CD8-positive, alpha-beta memory T cell (primary cell): ENCODE measurements at places on chromosomes 3 and 15.

- DNase-seq = no peak
- H3K36me3 ChIP-seq = no peaks in the 10 kb centered on the region
- peaks cover 78% of the 10 kb centered on the region for H3K4me1 ChIP-seq
- peak overlapping the region; percentile 44 for H3K4me3 ChIP-seq
- no peaks in the 10 kb centered on the region for H3K27me3 ChIP-seq
Measured at GRCh38 chr3:56917361-56918110, 115.8 kb upstream of the ARHGEF3 start.

DNA sequence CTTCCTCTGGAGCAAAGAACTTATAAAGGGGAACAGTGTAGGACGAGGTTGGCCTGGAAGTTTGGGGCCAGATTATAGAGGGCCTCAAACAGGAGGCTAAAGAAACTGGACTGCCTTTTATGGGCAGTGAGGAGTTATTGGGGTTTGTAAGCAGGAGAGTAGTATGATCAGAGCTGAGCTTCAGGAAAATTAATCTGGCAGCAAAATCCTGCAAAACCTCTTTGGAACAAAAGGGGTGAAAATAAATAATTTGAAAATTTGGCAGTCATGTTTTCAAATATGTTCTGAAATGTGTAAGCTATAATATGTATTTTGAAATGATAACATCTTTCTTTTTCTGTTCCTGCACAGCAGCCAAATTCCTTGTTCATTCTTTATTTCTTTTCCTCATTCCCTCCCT lies 164.9 kb downstream of the THSD4 start:
- no peaks in the 10 kb centered on the region for H3K4me1 ChIP-seq
- no peaks in the 10 kb centered on the region for H3K36me3 ChIP-seq
- H3K4me3 ChIP-seq = no peak overlapping the region
- DNase-seq = no peak
- H3K27me3 ChIP-seq = no peaks in the 10 kb centered on the region
- H3K27ac ChIP-seq = no peak overlapping the region

DNA sequence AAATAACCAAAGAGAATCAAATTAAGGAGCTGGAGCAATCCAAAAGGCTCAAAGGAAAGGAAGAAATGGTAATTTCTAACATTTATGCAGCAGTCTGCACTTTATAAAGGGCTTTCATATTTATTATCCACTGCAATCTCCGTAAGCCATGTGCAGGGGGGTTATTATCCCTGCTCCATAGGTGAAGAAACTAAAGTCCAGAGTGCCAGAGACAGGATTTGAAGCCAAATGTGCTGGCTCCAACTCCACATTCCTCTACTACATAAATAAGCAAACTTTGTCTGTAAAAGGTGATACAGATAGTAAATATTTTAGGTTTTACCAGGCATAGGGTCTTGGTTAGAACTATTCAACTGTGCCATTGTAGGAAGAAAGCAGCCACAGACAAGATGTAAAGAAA lies 221.4 kb downstream of the MINAR1 start:
- no peaks in the 10 kb centered on the region for H3K4me1 ChIP-seq
- no peaks in the 10 kb centered on the region for H3K27me3 ChIP-seq
- H3K36me3 ChIP-seq = no peaks in the 10 kb centered on the region
- DNase-seq = no peak
- H3K4me3 ChIP-seq = no peak overlapping the region

GRCh38 chr3:140091143-140091542 lies 156.2 kb downstream of the CLSTN2 start:
- no peak overlapping the region for H3K4me3 ChIP-seq
- no peak for DNase-seq
- H3K36me3 ChIP-seq = no peaks in the 10 kb centered on the region
- no peak overlapping the region for H3K27ac ChIP-seq
- no peaks in the 10 kb centered on the region for H3K27me3 ChIP-seq
- no peaks in the 10 kb centered on the region for H3K4me1 ChIP-seq

GRCh38 chr3:105553851-105554250 lies 187.1 kb downstream of the ALCAM start:
- H3K4me3 ChIP-seq = no peak overlapping the region
- no peak for DNase-seq
- no peaks in the 10 kb centered on the region for H3K4me1 ChIP-seq
- no peaks in the 10 kb centered on the region for H3K36me3 ChIP-seq
- H3K27ac ChIP-seq = no peak overlapping the region

DNA sequence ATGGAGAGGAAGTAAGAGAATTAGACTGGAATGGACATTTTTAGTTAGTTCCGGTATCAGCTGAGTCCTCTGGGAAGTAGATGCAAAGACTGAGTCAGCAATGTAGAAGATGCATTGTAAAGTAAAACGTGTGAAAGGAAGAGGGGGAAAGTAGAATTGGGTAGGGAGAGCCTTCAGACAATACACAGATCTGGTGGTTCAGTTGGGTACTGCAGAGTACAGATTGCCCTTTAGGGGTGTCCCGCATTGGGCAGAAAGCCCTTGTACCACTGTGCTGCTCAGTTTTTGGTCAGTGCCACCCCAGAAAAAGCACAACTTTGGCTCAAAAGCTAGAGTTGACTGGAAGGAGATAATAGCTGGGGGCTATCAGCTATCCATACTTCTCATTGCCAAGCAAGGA lies 247.4 kb downstream of the KBTBD8 start:
- H3K4me1 ChIP-seq = no peaks in the 10 kb centered on the region
- H3K36me3 ChIP-seq = no peaks in the 10 kb centered on the region
- H3K27me3 ChIP-seq = no peaks in the 10 kb centered on the region

- no peak for DNase-seq
- no peaks in the 10 kb centered on the region for H3K36me3 ChIP-seq
- peaks cover 62% of the 10 kb centered on the region for H3K4me1 ChIP-seq
- peak overlapping the region; percentile 63 for H3K27ac ChIP-seq
Measured at GRCh38 chr15:90099868-90100831, 2.1 kb downstream of the IDH2 start.

GRCh38 chr3:48070030-48070429 lies 53.8 kb upstream of the MAP4 start:
- H3K27me3 ChIP-seq = no peaks in the 10 kb centered on the region
- no peaks in the 10 kb centered on the region for H3K36me3 ChIP-seq
- H3K27ac ChIP-seq = no peak overlapping the region
- no peak for DNase-seq
- no peak overlapping the region for H3K4me3 ChIP-seq
- no peaks in the 10 kb centered on the region for H3K4me1 ChIP-seq

GRCh38 chr3:39295184-39295775 lies 15.4 kb upstream of the CX3CR1 start:
- no peaks in the 10 kb centered on the region for H3K27me3 ChIP-seq
- peaks cover 9% of the 10 kb centered on the region for H3K4me1 ChIP-seq
- no peak overlapping the region for H3K4me3 ChIP-seq
- H3K36me3 ChIP-seq = no peaks in the 10 kb centered on the region
- DNase-seq = no peak

DNA sequence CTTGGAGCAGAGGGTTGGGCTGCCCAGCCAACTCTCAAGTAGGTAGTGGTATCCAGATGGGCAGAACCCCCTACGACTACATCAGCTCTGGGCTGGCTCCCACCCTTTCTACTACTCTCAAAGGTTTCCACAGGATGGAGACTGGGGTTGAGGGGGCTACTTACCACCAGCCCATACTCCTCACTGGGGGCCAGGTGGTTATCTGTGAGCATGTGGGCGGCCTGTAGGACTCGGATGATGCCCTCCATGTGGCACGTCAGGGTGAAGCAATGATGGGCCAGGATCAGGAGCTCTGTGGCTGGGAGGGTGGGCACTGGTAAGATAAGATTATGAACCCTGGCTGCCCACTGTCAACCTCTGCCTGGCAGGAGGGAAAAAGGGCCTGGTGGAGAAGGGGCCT lies 33.4 kb downstream of the EIF3J start:
- DNase-seq = no peak
- H3K4me3 ChIP-seq = no peak overlapping the region
- peaks cover 38% of the 10 kb centered on the region for H3K36me3 ChIP-seq
- H3K4me1 ChIP-seq = no peaks in the 10 kb centered on the region
- H3K27me3 ChIP-seq = no peaks in the 10 kb centered on the region
- H3K27ac ChIP-seq = no peak overlapping the region

DNA sequence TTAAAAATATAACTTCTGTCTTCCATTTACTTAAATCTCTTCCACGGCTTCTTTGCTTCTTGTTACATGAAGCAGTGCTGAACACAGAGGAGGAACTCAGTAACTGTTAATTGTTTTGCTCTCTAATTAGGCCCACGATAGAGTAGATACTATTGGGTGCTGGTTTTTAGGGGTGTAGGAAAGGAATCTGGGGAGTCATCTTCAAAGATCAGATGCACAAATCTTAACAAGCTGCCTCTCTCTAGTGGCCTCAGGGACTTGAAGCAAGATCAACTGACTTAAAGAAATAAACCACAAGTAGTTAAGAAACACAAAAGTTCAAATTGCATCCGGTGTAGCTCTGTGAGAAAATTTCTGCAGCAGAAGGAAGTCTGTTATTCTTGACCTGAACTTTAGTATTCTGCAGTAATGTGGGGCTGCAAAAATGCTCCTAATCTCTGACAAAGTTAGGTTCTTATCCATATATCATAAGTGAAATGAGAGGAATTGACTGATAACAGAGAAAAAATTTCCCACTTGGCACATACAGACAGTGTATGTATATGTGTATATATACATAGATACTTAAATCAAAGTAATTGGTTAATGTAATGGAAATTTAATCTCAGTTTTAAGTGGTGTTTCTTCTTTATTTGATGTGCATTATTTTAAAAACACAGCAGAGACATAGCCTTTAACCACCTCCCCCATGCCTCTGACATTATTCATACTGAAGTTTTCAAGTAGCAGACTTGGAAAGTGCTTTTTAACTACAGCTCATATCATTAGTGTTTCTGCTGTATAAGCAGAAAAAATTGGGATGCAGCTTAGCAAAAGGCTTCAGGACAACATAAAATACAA lies 51.8 kb downstream of the CHST2 start:
- DNase-seq = peak; percentile 14
- H3K27me3 ChIP-seq = no peaks in the 10 kb centered on the region
- H3K36me3 ChIP-seq = no peaks in the 10 kb centered on the region
- H3K27ac ChIP-seq = no peak overlapping the region
- peaks cover 68% of the 10 kb centered on the region for H3K4me1 ChIP-seq

DNA sequence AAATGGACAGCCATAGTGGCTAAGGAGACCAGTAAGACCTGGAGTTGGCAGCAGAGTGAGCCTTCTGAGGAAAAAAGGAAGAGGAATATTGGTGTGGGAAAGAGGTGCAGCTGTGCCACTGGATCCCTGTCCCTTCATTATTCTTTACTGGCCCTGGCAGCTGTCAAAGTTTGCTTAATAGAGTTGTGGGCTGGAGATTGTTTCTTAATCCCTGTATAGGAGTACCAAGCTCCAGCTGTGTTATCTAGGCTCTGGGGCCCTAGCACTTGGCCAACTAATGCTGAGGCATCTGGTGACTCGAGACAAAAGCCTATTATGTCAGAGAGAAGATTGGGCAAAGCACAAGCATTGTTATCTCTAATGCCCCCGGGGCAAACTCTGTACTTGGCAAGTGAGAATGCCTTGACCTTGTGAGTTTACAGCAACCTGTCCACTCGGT lies 61.4 kb downstream of the ZNF609 start:
- H3K36me3 ChIP-seq = no peaks in the 10 kb centered on the region
- no peak overlapping the region for H3K27ac ChIP-seq
- H3K4me1 ChIP-seq = peaks cover 22% of the 10 kb centered on the region
- no peak overlapping the region for H3K4me3 ChIP-seq

DNA sequence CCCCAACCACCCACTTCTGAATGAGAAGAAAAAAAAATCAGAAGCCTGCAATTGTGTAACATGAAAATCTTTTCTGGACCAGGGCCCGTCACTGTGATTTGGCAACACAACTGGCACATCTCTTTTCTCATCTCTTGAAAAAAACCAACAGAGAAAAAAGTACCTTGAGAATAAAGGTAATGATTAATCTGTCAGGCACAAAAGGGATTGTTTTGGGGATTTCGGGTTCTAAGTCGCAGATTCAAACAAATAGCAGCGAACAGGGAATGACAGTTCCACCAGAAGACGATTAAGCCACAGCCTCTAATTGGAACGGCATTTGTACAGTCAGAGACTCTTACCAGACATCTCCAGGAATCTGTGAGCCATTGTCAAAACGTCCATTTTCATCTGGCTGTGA lies at the start of gene AQP9:
Gene AQP9 (plus strand): TSS at position 276 of the 400 bp plus-strand sequence. CDS start 185 bp downstream, outside the sequence.
- H3K36me3 ChIP-seq = no peaks in the 10 kb centered on the region
- H3K4me3 ChIP-seq = no peak within 1 kb of the TSS
- no peak for DNase-seq

GRCh38 chr15:92226020-92226612 lies 167.6 kb upstream of the ST8SIA2 start:
- no peak overlapping the region for H3K27ac ChIP-seq
- H3K27me3 ChIP-seq = no peaks in the 10 kb centered on the region
- no peak overlapping the region for H3K4me3 ChIP-seq
- no peaks in the 10 kb centered on the region for H3K36me3 ChIP-seq
- H3K4me1 ChIP-seq = no peaks in the 10 kb centered on the region

DNA sequence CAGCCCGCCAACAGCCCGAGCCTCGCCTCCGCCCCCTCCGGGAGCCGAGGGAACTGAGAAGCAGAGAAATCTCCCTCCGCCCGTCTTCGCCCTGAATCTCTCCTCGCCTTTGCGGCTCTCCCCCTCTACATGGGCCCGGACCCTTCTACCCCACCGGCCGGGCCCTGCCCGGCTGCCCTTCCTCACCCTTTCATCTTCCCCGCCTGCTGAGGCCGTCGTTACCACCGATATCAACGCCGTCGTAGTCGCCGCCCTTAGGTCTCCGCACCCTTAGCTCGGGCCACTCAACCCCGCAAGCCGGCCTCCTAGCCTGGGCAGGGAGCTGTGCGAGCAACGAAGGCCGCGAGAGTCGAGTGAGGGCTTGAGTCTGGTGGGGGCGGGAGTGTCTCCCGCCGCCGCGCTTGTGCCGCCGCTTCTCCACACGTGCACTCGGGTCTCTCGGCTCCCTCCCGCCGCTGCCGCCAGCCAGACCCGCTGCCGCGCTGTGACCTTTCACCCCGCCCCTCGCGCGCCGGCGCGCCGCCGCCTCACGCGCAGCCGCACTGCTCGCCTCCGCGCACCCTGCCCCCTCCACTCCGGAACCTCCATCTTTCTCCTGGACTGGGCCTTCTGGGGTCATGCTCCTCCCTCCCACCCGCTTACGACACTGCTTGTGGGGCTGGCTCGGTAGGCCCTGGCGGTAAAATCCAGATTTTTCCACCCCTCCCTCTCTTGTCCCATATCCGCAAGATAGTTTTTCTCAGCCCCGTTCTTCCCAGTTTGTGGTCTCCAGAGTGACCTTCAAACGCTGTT lies at the start of gene NAA50:
Gene NAA50 (minus strand): TSS at position 494 of the 792 bp plus-strand sequence. CDS start 300 bp downstream, at position 194.
- peak within 1 kb of the TSS; percentile 78 for H3K4me3 ChIP-seq
- H3K36me3 ChIP-seq = no peaks in the 10 kb centered on the region
- H3K4me1 ChIP-seq = peaks cover 44% of the 10 kb centered on the region
- peak within 1 kb of the TSS; percentile 99 for H3K27ac ChIP-seq

GRCh38 chr15:92376109-92376508 lies 17.6 kb upstream of the ST8SIA2 start:
- DNase-seq = no peak
- no peak overlapping the region for H3K4me3 ChIP-seq
- no peak overlapping the region for H3K27ac ChIP-seq
- H3K27me3 ChIP-seq = peaks cover 6% of the 10 kb centered on the region
- H3K4me1 ChIP-seq = no peaks in the 10 kb centered on the region

DNA sequence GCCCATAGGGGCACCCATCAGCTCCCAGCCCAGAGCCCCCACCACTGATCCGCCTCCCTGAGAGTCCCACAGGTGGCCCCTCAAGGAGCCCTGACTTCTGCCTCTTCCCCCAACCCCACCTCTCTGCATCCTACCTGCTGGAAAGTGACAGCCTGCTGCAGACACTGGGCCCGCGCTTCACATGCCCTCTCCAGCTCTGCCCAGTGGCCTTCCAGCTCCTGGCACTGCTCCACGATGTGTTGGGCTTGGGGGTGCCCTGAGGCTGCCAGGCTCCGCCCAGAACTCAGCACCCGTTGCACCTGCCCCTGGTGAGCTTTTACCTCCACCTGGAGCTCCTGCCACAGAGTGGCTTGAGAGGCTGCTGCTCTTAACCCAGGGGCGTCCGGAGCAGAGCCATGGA lies 20.1 kb downstream of the SPTBN5 start:
- H3K36me3 ChIP-seq = no peaks in the 10 kb centered on the region
- no peak overlapping the region for H3K27ac ChIP-seq
- peaks cover 8% of the 10 kb centered on the region for H3K4me1 ChIP-seq
- no peaks in the 10 kb centered on the region for H3K27me3 ChIP-seq
- no peak for DNase-seq
- no peak overlapping the region for H3K4me3 ChIP-seq
